ENCODE measurements at places on chromosomes 16 and 17.

DNA sequence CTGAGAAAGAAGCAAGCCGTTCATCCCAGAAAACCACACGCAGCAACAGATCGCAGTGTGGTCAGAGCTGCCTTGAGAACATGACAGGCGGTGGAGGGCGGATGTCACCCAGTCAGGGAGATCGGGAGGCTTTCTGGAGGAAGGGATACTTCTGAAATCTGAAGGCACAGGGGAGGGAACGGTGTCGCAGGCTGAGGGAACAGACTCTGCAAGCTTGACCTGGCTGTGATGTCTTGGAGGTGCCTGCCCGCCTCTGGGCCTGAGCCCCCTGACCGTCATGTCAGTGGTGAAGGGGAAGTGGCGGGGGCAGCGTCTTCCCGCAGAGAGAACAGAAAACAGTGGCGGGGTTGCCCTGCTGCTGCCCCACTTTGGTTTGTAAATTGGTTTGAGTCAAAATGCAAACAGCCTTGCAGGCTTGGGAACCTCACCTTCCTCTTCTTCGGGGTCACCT lies 8.1 kb upstream of the ATP2A3 start:
- DNase-seq: no peak

DNA sequence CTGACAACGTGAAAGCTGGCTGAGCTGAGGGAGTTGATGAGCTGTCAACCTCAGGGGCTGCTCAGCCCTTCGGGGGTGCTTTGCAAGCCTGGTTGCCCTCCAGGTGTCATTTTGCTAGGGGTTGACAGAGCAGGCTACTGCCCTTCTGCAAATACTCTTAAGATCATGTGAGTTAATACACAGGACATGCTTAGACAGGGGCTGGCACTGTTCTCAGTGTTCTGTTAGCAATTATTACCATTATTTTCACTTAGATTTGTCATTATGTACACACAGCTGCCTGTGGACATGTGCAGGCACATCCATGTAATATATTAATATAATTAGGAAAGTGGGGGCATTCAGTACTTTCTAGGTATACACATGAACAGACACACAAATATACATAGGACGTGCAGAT lies 554.3 kb upstream of the HSBP1 start:
- DNase-seq: no peak

DNA sequence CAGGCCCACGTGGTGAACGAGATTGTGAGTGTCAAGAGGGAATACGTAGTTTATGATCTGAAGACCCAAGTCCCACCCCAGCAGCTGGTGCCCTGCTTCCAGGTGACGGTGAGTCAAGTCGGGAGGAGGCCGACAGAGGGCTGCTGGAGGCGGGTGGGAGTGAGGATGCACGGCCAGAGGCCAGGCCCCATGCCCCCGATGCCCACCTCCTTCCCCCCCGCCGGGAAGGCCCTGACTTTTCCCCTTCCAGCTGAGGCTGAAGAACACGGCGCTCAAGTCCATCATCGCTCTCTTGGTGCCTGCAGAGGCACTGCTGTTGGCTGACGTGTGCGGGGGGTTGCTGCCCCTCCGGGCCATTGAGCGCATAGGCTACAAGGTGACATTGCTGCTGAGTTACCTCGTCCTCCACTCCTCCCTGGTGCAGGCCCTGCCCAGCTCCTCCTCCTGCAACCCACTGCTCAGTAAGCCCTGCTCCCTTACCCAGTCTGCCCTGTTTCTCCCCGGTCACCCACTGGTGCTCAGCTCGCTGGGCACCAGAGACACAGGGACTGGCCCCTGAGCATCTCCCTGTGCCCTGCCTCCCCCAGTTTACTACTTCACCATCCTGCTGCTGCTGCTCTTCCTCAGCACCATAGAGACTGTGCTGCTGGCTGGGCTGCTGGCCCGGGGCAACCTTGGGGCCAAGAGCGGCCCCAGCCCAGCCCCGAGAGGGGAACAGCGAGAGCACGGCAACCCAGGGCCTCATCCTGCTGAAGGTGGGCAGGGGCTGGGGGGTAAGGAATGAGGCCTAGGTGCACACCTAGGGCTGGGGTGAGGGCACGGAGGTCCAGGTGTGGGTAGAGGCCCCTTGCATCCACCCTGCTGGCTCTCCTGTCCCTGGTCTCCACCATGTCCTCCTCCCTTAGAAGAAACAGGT lies 2.6 kb downstream of the ZACN start:
- no peak for DNase-seq

GRCh38 chr17:29622337-29623282 lies at the start of gene CORO6:
Gene CORO6, minus strand, starts transcription at chr17:29622912. Its CDS starts 1,491 bp downstream, at chr17:29621421.
- no peak for DNase-seq

DNA sequence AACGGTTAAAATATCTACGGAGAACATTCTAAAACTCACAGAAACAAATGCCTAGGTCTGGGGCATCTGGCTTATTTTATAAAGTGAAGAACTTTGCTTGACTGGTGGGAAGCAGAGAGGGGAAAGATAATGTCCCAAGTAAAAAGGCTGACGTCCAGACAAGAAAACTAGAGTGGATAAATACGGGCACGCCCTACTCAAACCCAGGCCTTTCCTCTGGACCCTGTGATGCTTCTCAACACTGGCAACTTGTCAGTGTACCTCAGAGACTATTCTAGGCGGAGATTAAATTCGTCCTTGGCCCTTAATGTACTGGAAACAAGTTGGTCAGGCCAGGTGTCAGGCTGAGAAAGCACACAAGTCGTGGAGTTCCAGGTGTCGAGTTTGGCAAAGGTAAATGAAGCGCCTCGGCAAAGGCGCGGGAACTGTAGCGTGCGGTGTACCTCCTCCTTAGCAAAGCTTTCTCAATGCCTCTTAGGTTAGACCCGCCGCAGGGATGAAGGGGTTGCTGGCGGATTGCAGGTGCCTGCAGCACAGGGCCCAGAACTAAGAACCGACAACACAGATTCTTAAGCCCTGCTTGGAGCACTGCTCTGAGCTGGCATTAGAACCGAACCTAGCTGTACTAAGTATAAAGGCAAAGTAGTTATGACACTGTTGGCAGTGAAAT lies 668 bp upstream of the UNK start:
- no peak for DNase-seq

- no peak for DNase-seq
Measured at GRCh38 chr16:17519101-17519955, 48.6 kb upstream of the XYLT1 start.

GRCh38 chr17:3887804-3888203 lies 5.0 kb downstream of the CAMKK1 start:
- no peak for DNase-seq

Data from activated CD8-positive, alpha-beta memory T cell treated with anti-CD3 and anti-CD28 coated beads for 1 hour (primary cell).